Stomach (tissue), 19 donors: ENCODE measurements at places on chromosomes 5 and 9.

DNA sequence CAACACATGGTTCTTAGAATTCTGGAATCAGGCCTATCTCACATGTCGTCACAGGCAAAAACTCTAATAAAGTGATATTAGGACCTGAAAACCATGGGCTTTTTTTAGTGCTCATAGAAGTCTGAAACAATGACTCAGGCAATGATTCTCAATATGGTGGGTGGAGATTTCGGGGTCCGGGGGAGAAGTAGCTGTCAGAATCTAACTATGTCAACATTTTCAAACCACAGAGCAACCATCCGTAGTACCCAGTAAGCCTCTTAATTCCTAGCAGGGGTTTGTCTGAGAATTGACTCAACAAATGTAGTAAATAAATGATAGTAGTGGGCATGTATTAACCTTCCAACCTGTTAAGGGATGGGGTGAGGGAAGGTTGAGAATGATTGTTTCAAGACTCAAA is 2.6 kb downstream of the AMACR start:
- DNase-seq = no peak

DNA sequence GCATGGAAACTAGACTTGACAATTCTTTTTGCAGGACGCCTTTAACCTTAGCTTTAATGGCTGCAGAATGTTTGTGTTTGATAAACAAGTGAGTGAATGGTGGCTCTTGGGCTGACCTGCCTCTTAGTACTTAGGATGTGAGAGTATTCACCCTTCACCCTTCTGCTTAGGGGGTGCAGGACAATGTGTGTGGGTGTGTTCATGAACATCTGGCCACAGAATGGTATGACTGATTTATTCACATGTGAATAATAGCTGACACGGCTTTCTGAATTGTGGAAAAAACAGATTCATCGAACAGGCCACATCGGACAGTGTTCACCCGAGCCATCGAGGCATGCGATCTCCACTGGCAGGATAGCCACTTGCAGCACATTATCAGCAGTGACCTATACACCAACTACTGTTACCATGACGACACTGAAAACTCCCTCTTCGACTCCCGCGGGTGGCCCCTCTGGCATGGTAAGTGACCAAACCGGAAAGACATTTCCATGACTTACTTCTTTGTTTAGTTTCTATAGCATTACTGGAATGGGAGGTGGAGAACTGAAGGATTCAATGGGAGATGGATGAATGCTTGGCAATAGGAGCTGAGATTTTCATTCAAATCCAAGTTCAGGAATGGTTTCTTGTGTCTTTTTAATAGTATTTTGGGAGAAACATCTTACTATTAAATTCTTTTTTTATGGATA is 193.6 kb downstream of the ZSWIM6 start:
- no peak for DNase-seq

GRCh38 chr9:89414670-89415324 is 83.1 kb downstream of the SEMA4D start:
- no peak for DNase-seq

DNA sequence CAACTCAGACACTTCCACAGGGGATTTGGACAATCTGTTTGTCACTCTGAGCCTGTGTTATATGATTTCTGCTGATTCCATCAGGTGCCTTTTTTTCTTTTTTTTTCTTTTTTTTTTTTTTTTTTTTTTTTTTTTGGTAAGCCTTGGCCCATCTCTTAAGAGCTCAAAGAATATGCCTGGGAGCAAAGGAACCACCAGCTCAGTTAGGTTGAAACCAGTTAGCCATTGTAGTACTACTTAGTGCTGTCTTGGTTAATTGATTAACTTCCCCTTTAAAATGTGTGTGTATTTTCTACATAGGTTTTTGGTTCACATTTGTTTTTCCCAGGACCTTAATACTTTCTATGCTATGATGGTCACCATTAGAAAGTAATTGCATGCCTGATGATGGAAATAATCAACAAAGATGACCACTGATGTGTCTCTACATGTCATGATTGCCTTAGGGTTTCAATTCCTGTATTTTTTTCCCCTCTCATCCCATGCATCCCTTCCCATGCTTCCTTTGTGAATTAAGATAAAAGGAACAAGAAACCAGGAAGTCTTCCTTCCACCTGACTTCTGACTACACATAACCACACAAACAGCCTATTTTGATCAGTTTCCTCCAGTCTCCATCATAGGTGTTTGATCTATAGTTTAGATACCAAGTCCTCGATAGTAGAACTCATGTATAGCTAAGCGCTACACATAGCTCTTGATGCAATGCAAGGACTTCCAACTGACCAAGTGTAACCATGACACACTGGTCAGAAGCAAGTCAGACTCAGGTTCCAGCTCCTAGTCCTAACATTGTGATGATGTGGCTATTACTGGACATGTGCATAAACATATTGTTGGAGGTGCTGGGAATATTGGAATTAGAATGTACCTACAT is 306.1 kb downstream of the EFNA5 start:
- DNase-seq = no peak

DNA sequence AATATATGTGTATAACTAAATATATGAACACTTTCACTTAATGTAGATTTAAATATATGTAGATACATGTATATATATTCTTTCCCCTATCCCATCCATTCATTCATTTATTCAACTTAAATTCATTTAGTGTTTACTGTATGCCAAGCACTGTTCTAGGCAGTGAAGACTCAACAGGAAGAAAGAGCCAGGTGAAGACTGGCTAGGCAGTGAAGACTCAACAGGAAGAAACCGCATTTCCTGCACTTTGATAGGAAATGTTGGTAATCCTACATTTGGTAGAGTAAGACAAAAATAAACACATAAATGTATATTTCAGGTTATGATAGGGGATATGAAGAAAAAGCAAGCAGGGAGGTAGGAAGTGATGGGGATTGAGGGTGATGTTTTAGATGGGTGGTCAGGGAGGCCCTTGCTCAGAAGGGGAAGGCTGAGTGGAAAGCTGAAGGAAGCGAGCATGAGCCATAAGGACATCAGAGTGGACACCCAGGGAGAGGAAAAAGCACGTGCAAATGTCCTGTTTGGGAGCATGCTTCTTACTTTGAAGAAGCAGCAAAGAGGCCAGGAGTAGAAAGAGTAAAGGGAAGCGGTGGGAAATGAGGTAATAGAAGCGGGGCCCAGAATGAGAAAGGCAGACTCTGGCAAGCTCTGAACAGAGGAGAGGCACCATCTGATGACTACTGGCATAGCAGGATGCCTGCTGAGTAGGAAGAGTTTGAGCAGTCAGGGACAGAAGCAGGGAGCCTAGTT is 227.8 kb upstream of the MAP3K1 start:
- DNase-seq = no peak

GRCh38 chr5:24363789-24364481 is 280.8 kb downstream of the CDH10 start:
- DNase-seq = no peak
